Fibroblast of the conjunctiva (primary cell): ENCODE measurements at places on chromosomes 13 and 19.

DNA sequence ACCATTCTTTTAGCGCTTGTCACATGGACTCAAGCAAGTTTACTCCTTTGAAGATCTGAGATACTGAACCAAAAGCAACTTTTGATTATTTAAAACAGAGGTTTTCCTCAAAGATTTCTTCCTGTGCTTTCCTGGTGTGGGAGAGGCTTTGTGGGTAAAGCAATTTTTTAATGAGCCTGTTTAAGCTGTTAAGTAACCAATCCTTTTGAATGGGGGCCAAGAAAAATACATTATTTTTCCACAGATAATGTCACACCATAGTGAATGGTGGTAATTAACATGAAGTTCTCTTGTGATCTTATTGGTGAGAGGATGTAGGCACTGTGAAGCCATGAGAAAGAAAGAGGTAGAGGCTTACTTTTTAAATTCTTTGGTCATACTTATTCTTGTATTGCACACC lies 55.8 kb upstream of the OBI1 start:
- no peak for DNase-seq

DNA sequence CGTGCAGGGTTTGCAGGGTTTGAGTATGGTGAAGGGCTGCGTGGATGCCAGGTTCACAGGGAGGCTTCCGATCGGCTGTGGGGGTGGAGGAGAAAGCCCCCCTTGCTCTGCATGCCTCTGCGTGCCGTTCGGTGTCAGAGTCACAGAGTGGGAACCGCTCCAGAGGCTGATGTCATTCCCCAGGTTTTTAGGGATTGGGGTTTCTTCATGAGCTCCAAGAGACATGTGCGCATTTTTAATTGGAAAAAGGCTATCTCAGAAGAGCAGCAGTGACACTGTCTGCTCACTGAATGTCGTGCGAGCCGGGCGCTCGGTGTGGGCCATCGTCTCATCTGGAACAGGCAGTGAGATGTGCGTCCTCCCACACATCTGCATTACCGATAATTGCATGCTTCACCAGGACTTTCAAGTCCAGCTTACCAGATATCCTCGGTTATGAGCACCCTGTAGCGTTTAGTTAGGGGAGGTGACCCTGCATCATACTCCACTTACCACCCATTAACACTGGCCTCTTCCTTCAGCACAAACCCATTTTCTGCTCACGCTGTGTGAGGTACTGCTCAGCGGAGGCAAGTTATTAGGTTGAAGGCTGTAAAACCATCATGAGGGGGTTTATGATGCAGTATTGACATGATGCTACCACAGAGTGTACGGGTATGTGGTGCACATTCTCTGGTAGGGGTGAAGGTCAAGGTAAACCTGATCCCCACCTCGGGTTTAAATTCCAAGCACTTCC lies 1.7 kb downstream of the MCF2L start:
- no peak for DNase-seq

- no peak for DNase-seq
Observed at GRCh38 chr13:90443268-90443667, 904.2 kb upstream of the MIR17HG start.

DNA sequence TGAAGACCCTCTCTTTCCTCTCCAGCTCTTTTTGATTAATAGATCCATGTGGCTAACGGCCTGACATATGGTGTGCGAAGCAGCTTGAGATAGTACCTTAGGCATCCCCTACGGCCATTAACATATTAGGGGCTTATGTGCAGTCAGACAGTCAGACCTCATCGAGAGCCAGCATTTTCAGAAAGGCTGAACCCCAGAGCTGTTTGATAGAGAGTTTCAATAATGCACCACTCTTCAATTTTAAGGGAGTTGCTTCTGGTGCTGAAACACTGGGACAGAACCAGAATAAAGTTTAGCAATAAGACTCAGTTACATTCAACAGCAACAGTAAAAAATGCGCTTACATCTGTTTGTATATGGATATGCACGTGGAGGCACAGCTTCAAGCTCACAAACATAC lies 10.8 kb downstream of the POU4F1 start:
- DNase-seq, result no peak

- no peak for DNase-seq
Observed at GRCh38 chr19:18541258-18541991, 1.9 kb downstream of the FKBP8 start.

- DNase-seq, result no peak
Observed at GRCh38 chr19:13195678-13196077, 45.5 kb downstream of the IER2 start.

GRCh38 chr13:29887686-29888085 lies 37.3 kb upstream of the UBL3 start:
- DNase-seq, result no peak

DNA sequence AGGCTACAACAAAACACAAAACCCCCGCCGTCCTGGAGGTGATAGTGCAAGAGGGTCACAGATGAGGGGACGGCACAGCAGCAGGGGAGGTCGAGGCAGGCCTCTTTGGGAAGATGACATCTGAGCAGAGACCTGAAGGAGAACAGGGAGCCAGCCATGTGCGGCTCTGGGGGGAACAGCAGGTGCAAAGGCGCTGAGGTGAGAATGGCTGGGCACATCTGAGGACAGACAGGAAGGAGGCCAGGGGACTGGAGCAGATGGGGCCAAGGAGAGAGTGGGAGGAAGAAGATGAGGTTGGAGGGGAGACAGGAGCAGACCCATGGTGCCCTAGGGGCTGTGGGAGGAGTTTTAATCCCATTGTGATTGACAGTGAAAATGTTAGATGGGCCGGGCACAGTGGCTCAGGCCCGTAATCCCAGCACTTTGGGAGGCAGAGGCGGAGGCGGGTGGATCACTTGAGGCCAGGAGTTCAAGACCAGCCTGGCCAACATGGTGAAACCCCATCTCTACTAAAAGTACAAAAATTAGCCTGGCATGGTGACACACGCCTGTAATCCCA lies 1.8 kb upstream of the CKM start:
- no peak for DNase-seq
